ENCODE measurements at places on chromosomes 7 and 10.

DNA sequence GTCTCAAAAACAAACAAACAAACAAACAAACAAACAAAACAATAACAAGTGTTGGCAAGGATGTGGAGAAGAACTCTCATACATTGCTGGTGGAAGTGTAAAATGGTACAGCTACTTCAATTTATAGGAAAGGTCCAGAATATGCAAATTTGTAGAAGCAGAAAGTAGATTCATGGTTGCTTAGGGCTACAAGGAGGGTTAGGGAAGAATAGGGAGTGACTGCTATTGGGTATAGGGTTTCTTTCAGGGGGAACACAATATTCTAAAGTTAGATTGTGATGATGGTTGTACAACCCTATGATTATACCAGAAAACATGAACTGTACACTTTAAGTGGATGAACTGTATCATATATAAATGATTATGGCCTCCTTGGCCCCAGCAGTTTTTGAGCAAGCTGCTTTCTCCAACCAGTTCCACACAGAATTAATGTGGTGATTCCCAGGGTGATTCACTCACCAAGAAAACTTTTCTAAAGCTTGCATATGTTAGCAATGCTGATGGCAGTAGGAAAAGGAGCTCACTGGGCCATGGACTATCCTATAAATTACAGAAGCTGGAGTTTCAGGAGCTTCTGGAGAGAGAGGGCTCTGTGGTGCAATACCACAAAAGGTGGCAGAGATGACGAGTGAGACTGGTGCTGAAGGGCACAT lies 52.8 kb upstream of the KCNIP2 start:
- DNase-seq: no peak

- no peak for DNase-seq
These were observed 21.6 kb downstream of the JCAD start for GRCh38 chr10:30037620-30038336.

- DNase-seq: no peak
These were observed 109.6 kb downstream of the MACC1 start for GRCh38 chr7:20107582-20107981.

DNA sequence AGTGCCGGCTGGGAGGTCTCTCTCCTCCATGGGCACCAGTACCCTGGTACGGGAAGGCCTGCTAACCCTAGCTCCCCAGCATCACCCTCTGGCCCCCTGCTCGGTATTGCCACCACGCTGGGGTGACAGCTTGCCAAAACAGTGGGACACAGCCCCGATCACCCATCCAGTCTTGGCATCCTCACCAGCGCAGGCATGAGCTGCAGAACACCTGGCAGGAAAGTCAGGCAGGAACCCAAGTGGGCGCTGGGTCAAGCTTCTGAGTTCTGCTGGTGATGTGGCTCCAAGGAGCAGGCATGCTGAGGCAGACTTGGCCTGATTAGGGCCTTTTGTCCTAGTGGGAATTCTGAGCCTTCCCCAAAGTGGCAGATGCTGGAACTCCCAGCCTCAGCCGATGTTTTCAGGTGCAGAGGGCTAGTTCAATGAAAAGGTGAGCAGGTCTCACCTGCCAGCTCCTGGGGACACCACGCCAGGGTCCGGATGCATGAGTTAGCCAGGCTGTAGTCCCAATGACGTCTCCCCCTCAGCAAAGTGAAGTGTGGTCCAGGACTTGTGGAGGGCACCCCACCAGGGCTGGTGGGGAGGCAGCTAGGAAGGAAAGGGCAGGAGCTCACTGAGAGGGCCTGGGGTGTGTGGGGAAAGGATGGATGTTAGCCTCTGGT lies 8.5 kb upstream of the ZNF22 start:
- no peak for DNase-seq

Data from NCI-H1105 treated with DMSO at 0.1 percent for 48 hours (cell line).